NCI-H2171 treated with DMSO at 0.1 percent for 48 hours (cell line): ENCODE measurements at places on chromosomes 2 and 18.

GRCh38 chr2:68379184-68379708, 14.2 kb downstream of the PLEK start:
- no peak for DNase-seq

- no peak for DNase-seq
Measured at GRCh38 chr2:119788752-119789151, 29.0 kb downstream of the PTPN4 start.

GRCh38 chr18:33469699-33470098, 29.2 kb upstream of the CCDC178 start:
- DNase-seq = no peak

GRCh38 chr2:173657996-173658717, 303.5 kb downstream of the CDCA7 start:
- peak; percentile 40 for DNase-seq

GRCh38 chr2:43055086-43055912, 171.1 kb downstream of the ZFP36L2 start:
- DNase-seq = no peak
